ENCODE measurements at places on chromosomes 3 and 15.

DNA sequence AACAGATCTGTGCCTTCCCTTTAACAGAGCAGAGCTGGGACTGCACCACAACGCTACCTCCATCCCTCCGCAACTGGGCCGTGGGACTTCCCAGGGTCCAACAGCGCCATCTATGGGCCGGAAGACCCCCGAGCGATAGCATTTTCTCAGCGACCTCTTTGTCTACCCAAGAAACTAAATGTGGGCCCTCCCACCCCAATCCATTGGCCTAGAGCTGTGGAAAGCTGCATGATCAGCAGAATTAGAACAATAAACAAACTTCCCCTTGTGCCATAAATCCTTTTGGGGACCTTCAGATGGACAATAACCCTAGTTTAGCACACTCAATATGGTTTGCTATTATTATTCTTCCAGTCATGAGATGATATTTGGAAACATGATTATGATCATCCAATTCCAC, 74.8 kb upstream of the NTRK3 start:
- H3K27ac ChIP-seq: no peak overlapping the region
- H3K36me3 ChIP-seq: no peaks in the 10 kb centered on the region
- H3K4me3 ChIP-seq: no peak overlapping the region
- H3K27me3 ChIP-seq: no peaks in the 10 kb centered on the region
- no peaks in the 10 kb centered on the region for H3K4me1 ChIP-seq

DNA sequence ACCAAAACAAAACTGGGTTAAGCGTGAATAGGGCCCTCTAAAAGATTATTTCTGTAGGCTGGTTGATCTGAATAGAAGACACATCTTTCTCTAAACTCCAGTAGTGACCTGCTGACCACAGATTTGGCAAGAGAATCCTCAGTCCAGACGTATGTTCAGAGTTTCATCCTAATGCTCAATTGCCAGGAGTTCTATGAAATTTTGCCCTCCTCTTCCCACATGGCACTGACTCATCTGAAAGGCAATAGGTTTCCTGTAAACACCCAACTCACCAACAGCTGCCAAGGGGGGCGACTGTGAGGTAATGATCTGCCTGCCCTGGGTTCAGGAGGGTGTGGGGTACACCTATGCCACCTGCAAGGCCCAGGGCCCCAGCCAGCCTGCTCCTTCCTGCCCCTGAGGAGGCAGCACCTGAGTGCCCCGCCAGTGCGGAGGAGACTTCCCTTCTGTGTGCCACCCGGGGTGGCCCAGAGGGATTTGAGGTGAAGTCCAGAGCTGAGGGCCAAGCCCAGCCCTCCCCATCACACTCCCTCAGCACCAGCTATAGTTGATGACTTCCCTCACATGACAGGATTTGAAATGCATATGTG, 8.4 kb upstream of the PLA2G4D start:
- no peak overlapping the region for H3K4me3 ChIP-seq
- H3K27ac ChIP-seq: no peak overlapping the region
- H3K4me1 ChIP-seq: no peaks in the 10 kb centered on the region
- H3K36me3 ChIP-seq: no peaks in the 10 kb centered on the region
- no peaks in the 10 kb centered on the region for H3K27me3 ChIP-seq

DNA sequence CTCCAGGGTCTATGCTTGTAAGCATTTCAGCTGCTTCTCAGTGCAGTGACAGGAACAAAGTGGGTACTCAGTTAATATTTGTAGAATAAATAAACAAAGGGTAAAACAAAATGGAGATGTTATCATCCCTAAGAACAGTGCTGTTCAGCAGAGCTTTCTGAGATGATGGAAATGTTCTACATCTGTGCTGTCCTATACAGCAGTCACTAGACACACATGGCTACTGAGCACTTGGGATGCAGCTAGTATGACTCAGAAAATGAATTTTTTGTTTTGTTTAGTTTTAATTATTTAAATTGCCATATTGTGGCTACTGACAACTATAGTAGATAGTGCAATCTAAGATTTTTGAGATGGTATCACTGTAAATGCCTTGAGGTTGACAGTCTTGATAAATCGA, 283.8 kb upstream of the ADAMTS9 start:
- no peak overlapping the region for H3K27ac ChIP-seq
- H3K4me1 ChIP-seq: no peaks in the 10 kb centered on the region
- no peak overlapping the region for H3K4me3 ChIP-seq
- no peaks in the 10 kb centered on the region for H3K27me3 ChIP-seq
- H3K36me3 ChIP-seq: no peaks in the 10 kb centered on the region

DNA sequence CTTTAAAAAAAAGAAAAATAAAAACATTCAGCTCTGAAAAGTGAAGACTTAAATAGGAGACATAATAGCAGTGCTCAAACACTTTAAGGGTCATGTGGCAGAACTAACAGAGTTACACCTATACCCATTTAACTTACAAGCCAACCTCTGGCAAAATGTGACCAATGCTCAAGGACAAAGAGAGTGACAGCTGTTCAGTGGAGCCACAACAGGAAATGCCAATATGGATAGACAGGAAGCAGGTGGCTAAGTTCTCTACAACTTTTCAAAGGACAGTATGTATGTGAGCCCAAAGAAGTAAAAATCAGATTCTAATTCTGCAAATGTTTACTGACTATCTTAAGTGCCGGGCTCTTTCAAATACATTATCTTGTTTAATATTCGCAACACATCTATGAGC, 3.4 kb downstream of the TMCC1 start:
- H3K4me3 ChIP-seq: no peak overlapping the region
- H3K27ac ChIP-seq: peak overlapping the region; percentile 19
- DNase-seq: no peak
- H3K27me3 ChIP-seq: no peaks in the 10 kb centered on the region

DNA sequence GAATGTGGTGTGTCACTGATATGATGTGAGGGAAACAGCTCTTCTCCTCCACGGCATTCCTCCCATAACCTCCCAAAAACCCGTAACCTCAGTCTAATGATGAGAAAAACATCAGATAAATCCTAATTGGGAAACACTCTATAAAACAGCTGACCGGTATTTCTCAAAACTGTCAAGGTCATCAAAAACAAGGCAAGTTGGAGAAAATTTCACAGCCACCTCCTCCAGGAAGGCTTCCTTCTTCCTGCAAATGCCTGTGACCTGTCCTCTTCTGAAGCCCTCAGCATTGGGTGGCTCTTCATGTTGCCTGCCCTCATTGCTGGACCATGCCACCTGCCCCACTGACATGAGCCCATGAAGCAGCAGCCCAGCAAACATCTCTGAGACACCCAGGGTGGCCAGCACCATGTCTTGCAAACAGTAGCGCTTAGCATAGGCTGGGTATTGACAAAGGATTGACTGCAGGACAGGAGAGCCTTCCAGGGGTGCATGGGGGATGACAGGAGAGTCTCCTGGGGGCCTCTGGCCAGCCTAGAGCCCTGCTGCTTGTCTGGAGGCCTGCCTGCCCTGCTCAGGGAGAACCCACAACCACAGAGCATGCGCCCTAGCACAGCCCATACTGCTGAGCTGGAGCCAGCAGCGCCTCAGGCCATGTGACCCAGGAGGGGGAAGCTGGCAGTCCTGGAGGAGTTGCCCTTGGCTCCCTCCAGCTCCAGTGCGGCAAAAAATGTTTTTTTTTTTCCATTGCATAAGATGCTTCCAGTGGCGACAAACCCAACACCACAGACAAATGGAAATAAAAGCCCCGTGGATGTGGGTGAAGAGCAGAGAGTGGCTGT, 49.7 kb downstream of the XXYLT1 start:
- no peaks in the 10 kb centered on the region for H3K36me3 ChIP-seq
- no peak overlapping the region for H3K4me3 ChIP-seq
- H3K27me3 ChIP-seq: no peaks in the 10 kb centered on the region
- no peak overlapping the region for H3K27ac ChIP-seq

DNA sequence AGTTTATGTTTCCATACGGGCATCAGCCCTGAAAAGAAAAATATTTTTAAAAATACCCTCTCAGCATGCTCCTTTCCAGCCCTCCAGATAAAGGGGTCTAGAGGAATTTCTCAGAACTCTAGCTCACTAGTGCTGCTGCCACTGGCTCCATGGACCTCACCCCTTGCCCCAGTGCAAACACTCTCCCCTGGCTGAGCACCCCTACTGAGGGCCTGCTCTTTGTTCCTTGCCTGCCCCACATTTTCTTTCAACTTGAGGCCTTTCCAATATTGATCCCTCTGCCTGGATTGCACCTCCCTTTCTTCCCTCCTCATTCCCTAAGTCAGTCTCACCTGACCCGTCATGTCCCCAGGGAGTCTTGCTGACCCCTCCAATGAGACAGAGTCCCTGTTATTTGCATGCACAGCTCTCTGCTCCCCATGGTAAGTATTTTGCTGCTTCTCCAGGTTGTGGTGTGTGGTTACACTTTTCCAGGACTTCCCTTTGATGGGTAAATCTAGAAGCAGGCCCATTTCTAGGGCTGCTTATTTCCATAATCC, 196.5 kb downstream of the EPHB1 start:
- no peaks in the 10 kb centered on the region for H3K4me1 ChIP-seq
- no peak for DNase-seq
- H3K4me3 ChIP-seq: no peak overlapping the region
- no peaks in the 10 kb centered on the region for H3K27me3 ChIP-seq

DNA sequence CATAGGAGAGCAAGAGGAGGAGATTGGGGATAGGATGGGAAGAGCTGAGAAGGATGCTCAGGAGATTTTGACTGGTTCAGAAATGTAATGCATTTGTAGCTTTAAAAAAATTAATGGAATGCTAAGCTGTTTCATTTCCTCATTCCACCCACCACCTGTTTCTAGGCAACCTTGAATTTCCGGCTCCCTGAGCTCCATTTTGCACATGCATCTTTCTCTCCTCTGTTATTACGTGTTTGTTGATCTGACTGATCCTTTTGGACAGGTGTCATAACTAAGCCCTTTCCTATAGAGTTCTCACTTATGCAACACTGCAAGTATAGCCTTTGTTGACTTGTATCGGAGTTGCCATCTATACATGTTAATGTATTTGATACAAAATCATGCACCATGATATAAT, 4.3 kb downstream of the TMPRSS7 start:
- no peak overlapping the region for H3K4me3 ChIP-seq
- H3K4me1 ChIP-seq: no peaks in the 10 kb centered on the region
- no peak overlapping the region for H3K27ac ChIP-seq
- H3K36me3 ChIP-seq: no peaks in the 10 kb centered on the region

GRCh38 chr3:158109804-158110657, at the start of gene RSRC1:
Gene RSRC1 (plus strand): TSS chr3:158110089. CDS start chr3:158122105, 12,016 bp downstream.
- H3K27ac ChIP-seq: peak within 1 kb of the TSS; percentile 81
- H3K4me1 ChIP-seq: peaks cover 4% of the 10 kb centered on the region
- H3K27me3 ChIP-seq: no peaks in the 10 kb centered on the region
- no peaks in the 10 kb centered on the region for H3K36me3 ChIP-seq

GRCh38 chr3:194489736-194490612, 3.2 kb upstream of the ATP13A3 start:
- no peaks in the 10 kb centered on the region for H3K4me1 ChIP-seq
- H3K4me3 ChIP-seq: no peak overlapping the region
- no peaks in the 10 kb centered on the region for H3K27me3 ChIP-seq
- DNase-seq: no peak

DNA sequence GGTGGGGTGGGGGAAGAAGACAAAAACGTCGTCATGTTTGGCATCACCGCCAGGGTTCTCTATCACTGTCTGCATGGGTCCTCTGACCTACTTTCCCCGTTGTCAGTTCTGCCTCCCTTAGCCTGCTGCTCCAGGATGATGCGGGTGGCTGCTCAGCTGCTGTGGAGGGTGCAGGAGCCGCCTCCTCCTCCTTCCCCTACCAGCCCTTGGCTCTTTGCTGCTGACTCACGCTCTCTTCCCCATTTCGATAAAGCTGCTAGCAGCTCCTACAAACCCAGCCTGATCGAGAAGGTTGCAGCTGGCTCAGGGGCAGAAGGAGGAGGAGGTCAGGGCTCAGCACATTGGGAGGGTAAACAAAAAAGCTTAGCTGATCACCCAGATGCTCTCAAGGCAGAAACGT, 49.5 kb upstream of the SEC13 start:
- no peaks in the 10 kb centered on the region for H3K27me3 ChIP-seq
- H3K4me1 ChIP-seq: no peaks in the 10 kb centered on the region
- no peak for DNase-seq
- no peak overlapping the region for H3K4me3 ChIP-seq
- H3K36me3 ChIP-seq: no peaks in the 10 kb centered on the region

GRCh38 chr3:99925584-99926230, 108.0 kb downstream of the CMSS1 start:
- no peaks in the 10 kb centered on the region for H3K27me3 ChIP-seq
- H3K4me1 ChIP-seq: no peaks in the 10 kb centered on the region
- H3K36me3 ChIP-seq: no peaks in the 10 kb centered on the region
- peak overlapping the region; percentile 8 for H3K27ac ChIP-seq
- DNase-seq: peak; percentile 36

GRCh38 chr15:25742041-25742730, 120.9 kb downstream of the ATP10A start:
- DNase-seq: no peak
- no peaks in the 10 kb centered on the region for H3K36me3 ChIP-seq
- no peaks in the 10 kb centered on the region for H3K27me3 ChIP-seq
- no peaks in the 10 kb centered on the region for H3K4me1 ChIP-seq
- H3K4me3 ChIP-seq: no peak overlapping the region
- no peak overlapping the region for H3K27ac ChIP-seq

DNA sequence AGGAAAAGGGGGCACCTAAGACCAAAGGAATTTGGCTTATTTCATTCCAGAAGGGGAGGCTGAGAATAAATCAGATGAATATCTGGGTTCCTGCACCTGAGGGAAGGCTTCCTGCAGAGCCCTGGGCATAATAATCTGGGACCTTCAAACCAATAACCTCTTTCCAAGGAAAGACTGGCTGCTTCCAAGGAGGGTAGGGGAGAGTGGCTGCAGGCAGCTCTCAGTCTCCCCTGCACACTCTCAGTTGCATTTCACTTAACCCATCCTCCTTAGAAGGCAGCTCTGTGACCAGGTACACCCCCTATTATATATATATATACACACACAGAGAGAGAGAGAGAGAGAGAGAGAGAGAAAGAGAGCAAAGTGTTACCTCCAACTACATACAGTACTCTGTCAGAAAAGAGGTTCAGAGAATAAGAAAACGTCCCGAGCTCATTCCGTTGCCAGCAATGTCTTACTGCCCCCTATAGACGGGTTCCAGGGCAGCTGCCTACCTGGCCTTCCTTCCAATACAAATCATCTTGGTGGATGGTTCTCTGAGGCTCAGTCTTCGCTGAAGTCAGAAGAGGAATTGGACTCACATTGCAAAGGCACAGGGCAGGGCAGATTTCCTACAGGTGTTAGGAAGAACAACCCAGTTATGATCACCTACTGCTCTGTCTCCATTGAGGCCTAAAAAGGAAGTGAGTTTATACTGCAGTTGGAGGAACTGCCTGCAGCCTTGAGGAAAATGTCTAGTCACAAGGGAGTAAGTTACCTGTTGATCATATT, 26.1 kb downstream of the CAPN3 start:
- no peak for DNase-seq
- H3K27ac ChIP-seq: no peak overlapping the region
- no peaks in the 10 kb centered on the region for H3K27me3 ChIP-seq
- H3K4me3 ChIP-seq: no peak overlapping the region

GRCh38 chr3:166425900-166426611, 588.8 kb upstream of the BCHE start:
- H3K27ac ChIP-seq: no peak overlapping the region
- no peaks in the 10 kb centered on the region for H3K4me1 ChIP-seq
- no peaks in the 10 kb centered on the region for H3K27me3 ChIP-seq
- no peak for DNase-seq
- no peak overlapping the region for H3K4me3 ChIP-seq

GRCh38 chr3:134752761-134753461, 42.1 kb upstream of the EPHB1 start:
- no peak overlapping the region for H3K4me3 ChIP-seq
- no peaks in the 10 kb centered on the region for H3K4me1 ChIP-seq
- H3K27me3 ChIP-seq: no peaks in the 10 kb centered on the region
- no peak for DNase-seq

- no peak for DNase-seq
- H3K4me3 ChIP-seq: no peak overlapping the region
- no peaks in the 10 kb centered on the region for H3K36me3 ChIP-seq
- H3K27ac ChIP-seq: no peak overlapping the region
- no peaks in the 10 kb centered on the region for H3K4me1 ChIP-seq
These were observed 8.4 kb upstream of the FSTL1 start for GRCh38 chr3:120459196-120459595.
